ENCODE measurements at places on chromosomes 13 and 19. TPM values are rescaled to one million over a fixed set of nuclear protein-coding genes. Genes with fewer than 3 reads are reported as not detected.
A peak's percentile ranks its signal among the peaks of the same experiment; 100 is the strongest.

- H3K4me3 ChIP-seq, result no peak overlapping the region
- peak; percentile 82 for DNase-seq
- peaks cover 14% of the 10 kb centered on the region for H3K36me3 ChIP-seq
- no peaks in the 10 kb centered on the region for H3K4me1 ChIP-seq
- H3K27me3 ChIP-seq, result no peaks in the 10 kb centered on the region
Observed at GRCh38 chr19:44988896-44989556, 12.2 kb upstream of the RELB start.

GARIN5A gene
- 0.58 TPM for total RNA-seq

- DNase-seq, result peak; percentile 71
- H3K27me3 ChIP-seq, result peaks cover 56% of the 10 kb centered on the region
- H3K27ac ChIP-seq, result no peak overlapping the region
- peaks cover 19% of the 10 kb centered on the region for H3K4me1 ChIP-seq
- H3K36me3 ChIP-seq, result no peaks in the 10 kb centered on the region
Observed at GRCh38 chr19:12828494-12828893, 5.9 kb downstream of the RTBDN start.

GRCh38 chr13:38405216-38405615 is 55.6 kb downstream of the UFM1 start:
- H3K27ac ChIP-seq, result no peak overlapping the region
- H3K4me1 ChIP-seq, result no peaks in the 10 kb centered on the region
- no peak for DNase-seq

DNA sequence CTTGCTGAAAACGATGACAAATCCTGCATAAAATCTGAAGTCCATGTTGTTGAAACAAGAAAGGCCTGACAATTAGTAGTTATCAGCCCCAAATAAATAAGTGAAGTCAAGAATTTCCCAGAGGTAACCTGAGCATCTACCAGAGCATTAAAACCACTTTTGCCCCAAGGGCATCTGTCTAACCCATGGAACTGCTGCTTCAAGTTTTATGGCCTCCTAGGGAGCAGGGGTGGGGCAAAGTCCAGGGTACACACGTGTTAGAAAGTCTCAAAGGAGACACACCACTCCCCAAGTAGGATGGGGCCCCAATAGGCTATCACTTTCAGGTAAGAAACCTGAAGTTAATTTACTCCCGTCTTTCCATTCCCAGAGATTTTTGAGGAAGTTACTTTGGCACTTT is 81.1 kb downstream of the CACNA1A start:
- peaks cover 2% of the 10 kb centered on the region for H3K36me3 ChIP-seq
- H3K27me3 ChIP-seq, result peaks cover 12% of the 10 kb centered on the region
- H3K4me1 ChIP-seq, result no peaks in the 10 kb centered on the region
- no peak overlapping the region for H3K4me3 ChIP-seq
- DNase-seq, result no peak

- peaks cover 2% of the 10 kb centered on the region for H3K27me3 ChIP-seq
- H3K4me1 ChIP-seq, result no peaks in the 10 kb centered on the region
- DNase-seq, result no peak
- H3K36me3 ChIP-seq, result no peaks in the 10 kb centered on the region
- no peak overlapping the region for H3K4me3 ChIP-seq
Observed at GRCh38 chr19:15788594-15789270, 1.3 kb downstream of the OR10H5 start.

NXNL1 gene
- total RNA-seq, result not detected

DNA sequence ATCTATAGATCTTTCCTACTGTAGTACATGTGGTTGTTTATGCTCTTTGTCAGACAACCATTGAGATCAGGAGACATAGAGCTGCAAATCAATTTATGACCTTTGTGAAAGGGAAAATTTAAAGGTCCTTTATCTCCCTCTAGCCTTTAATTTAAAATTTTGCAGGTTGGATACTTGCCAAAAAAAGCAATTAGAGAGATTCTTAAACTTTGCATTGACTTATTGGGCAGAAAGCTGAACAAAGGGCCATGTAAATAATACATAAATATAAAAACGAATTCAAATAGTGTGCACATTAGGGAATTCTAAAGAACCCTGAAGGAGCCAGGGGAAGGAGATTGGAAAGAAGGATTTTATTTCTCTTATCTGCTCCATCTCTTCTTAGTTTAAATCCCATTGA is 22.0 kb upstream of the RB1 start:
- H3K27me3 ChIP-seq, result no peaks in the 10 kb centered on the region
- H3K4me3 ChIP-seq, result no peak overlapping the region
- DNase-seq, result no peak

GRCh38 chr19:46927106-46927505 is 66.3 kb downstream of the ARHGAP35 start:
- H3K4me1 ChIP-seq, result peaks cover 53% of the 10 kb centered on the region
- no peaks in the 10 kb centered on the region for H3K27me3 ChIP-seq
- H3K4me3 ChIP-seq, result no peak overlapping the region

- H3K27ac ChIP-seq, result no peak overlapping the region
- H3K27me3 ChIP-seq, result peaks cover 60% of the 10 kb centered on the region
- no peaks in the 10 kb centered on the region for H3K36me3 ChIP-seq
- H3K4me1 ChIP-seq, result peaks cover 13% of the 10 kb centered on the region
- no peak overlapping the region for H3K4me3 ChIP-seq
- DNase-seq, result no peak
Observed at GRCh38 chr13:110302997-110303396, 4.0 kb downstream of the COL4A1 start.

DNA sequence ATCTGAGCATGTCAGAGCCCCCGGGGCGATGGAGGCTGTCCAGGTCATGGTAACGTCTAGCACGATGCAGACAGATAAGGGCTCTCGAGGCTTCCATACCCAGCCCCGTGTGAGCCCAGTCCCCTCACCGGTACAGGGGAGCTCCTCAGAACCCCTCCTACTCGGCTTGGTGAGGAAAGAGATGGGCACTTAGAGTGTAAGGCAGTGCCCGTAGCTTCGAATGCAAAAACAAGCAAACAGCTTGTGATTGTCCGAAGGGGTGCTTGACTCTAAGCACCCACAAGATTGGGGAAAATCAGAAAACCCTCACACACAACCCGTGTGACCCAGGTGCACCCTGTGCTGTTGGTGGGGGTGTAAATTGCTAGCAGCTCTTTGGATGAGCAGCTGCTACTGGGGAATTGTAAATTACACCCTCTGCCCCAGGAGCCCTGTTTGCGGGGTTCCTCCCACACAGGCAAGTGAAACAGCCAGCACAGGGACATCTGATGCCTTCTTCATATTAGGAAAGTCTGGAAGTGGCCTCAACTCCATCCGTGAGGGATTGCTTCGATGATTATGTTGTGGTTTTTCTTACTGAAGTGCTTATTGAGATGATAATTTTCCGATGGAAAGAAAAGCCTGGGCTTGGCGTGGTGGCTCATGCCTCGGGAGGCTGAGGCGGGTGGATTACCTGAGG is 918 bp upstream of the PSPN start:
- H3K4me3 ChIP-seq, result no peak overlapping the region
- peaks cover 9% of the 10 kb centered on the region for H3K4me1 ChIP-seq
- no peak overlapping the region for H3K27ac ChIP-seq
- peaks cover 20% of the 10 kb centered on the region for H3K36me3 ChIP-seq
- no peak for DNase-seq

- no peaks in the 10 kb centered on the region for H3K27me3 ChIP-seq
- no peak overlapping the region for H3K27ac ChIP-seq
- no peak overlapping the region for H3K4me3 ChIP-seq
Observed at GRCh38 chr19:3543150-3544057, 4.4 kb downstream of the TEKTIP1 start.

CD209 gene
- not detected for total RNA-seq

DNA sequence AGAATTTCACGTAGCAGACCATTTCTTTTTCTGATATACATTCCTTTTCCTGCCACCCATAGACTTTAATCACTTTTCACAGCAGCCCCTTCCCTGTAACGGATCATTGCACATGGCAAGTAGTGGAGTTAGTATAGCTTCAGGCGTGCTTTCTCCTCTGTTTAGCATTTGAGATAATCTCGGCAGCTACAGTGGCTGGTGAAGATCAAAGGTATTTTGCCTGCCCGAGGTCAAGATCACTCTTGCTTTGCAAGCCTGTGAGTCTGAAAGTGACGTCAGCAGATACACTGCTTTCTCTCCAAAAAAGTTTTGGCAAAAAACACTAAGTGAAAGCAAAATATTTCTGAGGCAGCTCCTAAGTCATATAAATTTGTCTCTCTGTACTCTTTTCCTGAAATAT is 260.0 kb downstream of the NDFIP2 start:
- no peak for DNase-seq
- no peaks in the 10 kb centered on the region for H3K4me1 ChIP-seq
- no peak overlapping the region for H3K4me3 ChIP-seq
- no peak overlapping the region for H3K27ac ChIP-seq

KISS1R gene
- 18.4 TPM for total RNA-seq

ANGPTL8 gene
- total RNA-seq, result not detected

- peaks cover 19% of the 10 kb centered on the region for H3K4me1 ChIP-seq
- H3K36me3 ChIP-seq, result no peaks in the 10 kb centered on the region
- DNase-seq, result no peak
- H3K4me3 ChIP-seq, result no peak overlapping the region
Observed at GRCh38 chr13:85538957-85539356, 260.3 kb downstream of the SLITRK6 start.

TNFRSF19 gene
- not detected for total RNA-seq

All from activated CD4-positive, alpha-beta T cell treated with anti-CD3 and anti-CD28 coated beads for 36 hours (primary cell).